ENCODE measurements at places on chromosomes 4 and X. TPM values are rescaled to one million over a fixed set of nuclear protein-coding genes. Genes with fewer than 3 reads are reported as not detected.

GRCh38 chr4:10716163-10716562 lies 31.6 kb upstream of the CLNK start:
- H3K27ac ChIP-seq = no peak overlapping the region
- no peak for DNase-seq
- H3K36me3 ChIP-seq = no peaks in the 10 kb centered on the region
- no peaks in the 10 kb centered on the region for H3K4me1 ChIP-seq

Gene PLAC8
- 0.80 TPM for total RNA-seq

Gene TLR10
- total RNA-seq = not detected

DNA sequence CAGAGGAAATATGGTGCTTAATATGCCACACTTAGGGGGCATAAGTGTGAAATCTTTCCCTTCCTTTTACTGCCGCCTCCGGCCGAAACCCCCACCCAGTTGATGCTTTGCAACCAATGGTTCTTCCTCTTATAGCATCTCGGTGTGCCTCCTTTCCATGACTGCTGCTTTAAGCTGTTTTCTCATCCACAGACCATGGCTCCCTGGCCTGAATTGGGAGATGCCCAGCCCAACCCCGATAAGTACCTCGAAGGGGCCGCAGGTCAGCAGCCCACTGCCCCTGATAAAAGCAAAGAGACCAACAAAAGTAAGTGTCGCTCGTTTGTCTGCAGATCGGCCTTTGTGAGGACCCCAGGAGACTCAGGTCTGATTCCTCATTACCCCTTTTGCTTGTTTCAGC lies 6.7 kb downstream of the SLC34A2 start:
- H3K27me3 ChIP-seq = no peaks in the 10 kb centered on the region
- H3K27ac ChIP-seq = no peak overlapping the region
- H3K4me1 ChIP-seq = peaks cover 4% of the 10 kb centered on the region
- no peaks in the 10 kb centered on the region for H3K36me3 ChIP-seq
- DNase-seq = no peak

GRCh38 chr4:48138936-48139335 lies 4.9 kb upstream of the TXK start:
- no peaks in the 10 kb centered on the region for H3K4me1 ChIP-seq
- DNase-seq = no peak
- no peaks in the 10 kb centered on the region for H3K36me3 ChIP-seq
- H3K27ac ChIP-seq = no peak overlapping the region
- no peaks in the 10 kb centered on the region for H3K27me3 ChIP-seq
- H3K4me3 ChIP-seq = no peak overlapping the region

Gene NXF2B
- total RNA-seq = not detected

- H3K4me1 ChIP-seq = no peaks in the 10 kb centered on the region
- H3K27me3 ChIP-seq = no peaks in the 10 kb centered on the region
- no peak for DNase-seq
Observed at GRCh38 chr4:70182517-70183167, 12.9 kb upstream of the ODAM start.

DNA sequence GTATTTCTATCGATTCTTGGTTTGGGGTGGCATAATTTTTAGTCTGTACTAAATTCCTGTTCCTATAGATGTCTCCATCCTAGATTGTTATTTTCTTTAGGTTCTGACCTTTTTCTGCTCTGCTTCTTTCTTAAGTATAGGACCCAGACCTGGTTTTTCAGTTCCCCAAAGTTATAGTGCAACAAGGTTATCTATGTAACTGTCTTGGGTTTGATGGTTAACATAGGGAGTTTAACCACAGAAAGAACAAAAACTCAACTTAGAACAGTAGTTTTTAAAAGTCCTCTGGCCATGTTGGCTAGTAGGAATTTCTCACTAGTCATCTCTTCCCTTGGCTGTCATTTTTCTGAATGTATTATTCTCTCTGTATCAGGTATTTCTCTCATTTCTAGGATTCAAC lies 38.8 kb upstream of the MAD2L1 start:
- no peak for DNase-seq
- no peaks in the 10 kb centered on the region for H3K27me3 ChIP-seq
- no peak overlapping the region for H3K4me3 ChIP-seq
- H3K27ac ChIP-seq = no peak overlapping the region
- no peaks in the 10 kb centered on the region for H3K36me3 ChIP-seq
- H3K4me1 ChIP-seq = no peaks in the 10 kb centered on the region

GRCh38 chr4:138890891-138891570 lies 124.5 kb upstream of the NOCT start:
- H3K27ac ChIP-seq = no peak overlapping the region
- H3K27me3 ChIP-seq = no peaks in the 10 kb centered on the region
- DNase-seq = no peak
- no peak overlapping the region for H3K4me3 ChIP-seq
- peaks cover 8% of the 10 kb centered on the region for H3K4me1 ChIP-seq
- H3K36me3 ChIP-seq = no peaks in the 10 kb centered on the region

DNA sequence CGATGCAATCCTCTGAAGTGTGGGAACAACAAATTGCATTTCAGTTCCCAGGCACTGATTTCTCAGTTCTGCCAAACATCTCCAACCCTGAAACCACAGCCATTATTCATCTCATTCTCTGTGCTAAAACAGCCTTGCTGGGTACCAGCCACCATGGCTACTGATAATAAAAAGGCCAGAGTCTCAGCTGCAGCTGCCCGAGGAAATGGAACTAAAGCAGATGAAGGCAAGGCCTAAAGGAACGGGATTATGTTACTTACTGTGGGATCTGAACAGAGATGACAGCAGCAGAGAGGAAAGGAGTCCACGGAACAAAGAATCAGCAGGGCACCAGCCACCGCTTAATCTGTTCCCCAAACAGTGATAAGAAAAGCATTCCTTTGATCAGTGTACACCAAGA lies 155.7 kb downstream of the PAPSS1 start:
- H3K4me3 ChIP-seq = no peak overlapping the region
- H3K27me3 ChIP-seq = no peaks in the 10 kb centered on the region
- H3K36me3 ChIP-seq = no peaks in the 10 kb centered on the region
- DNase-seq = no peak
- H3K27ac ChIP-seq = no peak overlapping the region

Gene GPC4
- total RNA-seq = 225 TPM

GRCh38 chr4:184238072-184238745 lies 20.5 kb upstream of the ENPP6 start:
- no peak overlapping the region for H3K27ac ChIP-seq
- no peaks in the 10 kb centered on the region for H3K4me1 ChIP-seq
- no peak for DNase-seq
- H3K27me3 ChIP-seq = no peaks in the 10 kb centered on the region

GRCh38 chr4:81599742-81600380 lies 128.2 kb upstream of the RASGEF1B start:
- no peaks in the 10 kb centered on the region for H3K36me3 ChIP-seq
- DNase-seq = no peak
- H3K4me3 ChIP-seq = no peak overlapping the region
- no peak overlapping the region for H3K27ac ChIP-seq
- H3K4me1 ChIP-seq = peaks cover 3% of the 10 kb centered on the region

- H3K4me1 ChIP-seq = peaks cover 5% of the 10 kb centered on the region
- H3K4me3 ChIP-seq = no peak overlapping the region
- H3K27ac ChIP-seq = no peak overlapping the region
- no peaks in the 10 kb centered on the region for H3K36me3 ChIP-seq
- DNase-seq = no peak
Observed at GRCh38 chr4:23999714-24000469, 110.0 kb upstream of the PPARGC1A start.

- H3K4me1 ChIP-seq = no peaks in the 10 kb centered on the region
- H3K4me3 ChIP-seq = no peak overlapping the region
- no peaks in the 10 kb centered on the region for H3K36me3 ChIP-seq
- DNase-seq = no peak
- no peak overlapping the region for H3K27ac ChIP-seq
Observed at GRCh38 chr4:111404673-111405072, 740.6 kb upstream of the FAM241A start.

Gene SH2D1A
- not detected for total RNA-seq

Gene TRIM61
- total RNA-seq = 5.0 TPM

DNA sequence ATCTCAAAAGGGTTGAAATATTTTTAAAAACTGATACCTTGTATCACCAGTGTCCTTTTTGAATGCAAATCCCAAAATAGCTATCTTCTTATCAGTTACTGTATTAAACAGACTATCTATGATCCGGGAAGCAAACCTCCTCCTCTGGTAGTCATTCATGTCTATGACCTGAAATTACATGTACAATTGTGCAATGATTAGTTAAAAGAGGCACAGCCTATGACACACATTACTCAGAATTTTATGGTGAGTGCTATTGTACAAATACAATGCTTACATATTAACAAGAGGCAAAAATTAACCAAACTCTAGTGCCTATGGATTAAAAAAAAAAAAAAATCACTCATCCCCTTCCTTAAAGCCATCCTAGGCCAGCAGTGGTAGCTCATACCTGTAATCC lies 21.7 kb downstream of the UGDH start:
- H3K27ac ChIP-seq = no peak overlapping the region
- H3K36me3 ChIP-seq = peaks cover 89% of the 10 kb centered on the region
- H3K4me1 ChIP-seq = no peaks in the 10 kb centered on the region
- no peak overlapping the region for H3K4me3 ChIP-seq
- no peaks in the 10 kb centered on the region for H3K27me3 ChIP-seq

- no peak overlapping the region for H3K4me3 ChIP-seq
- no peak for DNase-seq
- no peak overlapping the region for H3K27ac ChIP-seq
- H3K36me3 ChIP-seq = no peaks in the 10 kb centered on the region
- H3K27me3 ChIP-seq = no peaks in the 10 kb centered on the region
Observed at GRCh38 chr4:22688236-22688635, 4.5 kb upstream of the GBA3 start.

Gene KLKB1
- 20.9 TPM for total RNA-seq

GRCh38 chr4:139847602-139848001 lies 182.0 kb downstream of the MGST2 start:
- H3K4me1 ChIP-seq = no peaks in the 10 kb centered on the region
- H3K27me3 ChIP-seq = no peaks in the 10 kb centered on the region
- no peaks in the 10 kb centered on the region for H3K36me3 ChIP-seq

DNA sequence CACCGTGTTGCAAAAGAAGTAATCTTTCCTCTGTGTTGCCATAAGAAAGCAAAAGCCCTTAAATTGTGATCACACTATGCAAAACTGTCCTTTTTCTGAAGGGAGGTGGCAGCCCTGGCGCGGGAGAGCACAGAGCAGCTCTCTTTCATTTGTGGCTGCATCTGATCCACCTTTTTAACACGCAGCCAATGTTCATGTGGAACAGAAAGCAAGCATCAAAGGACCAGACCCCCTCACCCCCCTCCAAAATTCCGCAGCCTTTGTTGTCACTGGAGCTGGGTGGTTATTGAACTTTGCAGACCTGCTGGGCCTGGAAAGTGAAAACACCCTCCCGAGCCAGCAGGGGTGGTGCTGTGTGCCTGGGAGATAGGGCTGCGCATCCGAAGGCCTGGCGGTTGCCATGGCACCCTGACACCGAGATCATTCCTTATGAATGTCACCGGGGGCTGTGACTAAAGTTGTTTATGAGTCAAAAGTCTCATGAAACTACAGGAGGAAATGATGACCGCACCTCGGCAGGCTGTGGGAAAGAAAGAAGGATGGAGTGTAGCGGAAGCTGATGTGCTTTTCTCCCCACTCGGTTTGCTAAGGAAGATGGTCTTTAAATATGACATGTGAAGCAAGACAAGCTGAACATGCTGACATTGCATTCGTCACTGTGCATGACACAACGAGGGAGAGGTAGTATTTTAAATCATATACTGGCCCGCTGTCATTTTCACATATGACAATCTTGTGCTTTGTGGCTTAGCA lies 367.4 kb downstream of the UNC5C start:
- H3K4me1 ChIP-seq = peaks cover 2% of the 10 kb centered on the region
- H3K27ac ChIP-seq = no peak overlapping the region
- DNase-seq = no peak
- no peaks in the 10 kb centered on the region for H3K36me3 ChIP-seq
- no peaks in the 10 kb centered on the region for H3K27me3 ChIP-seq
- H3K4me3 ChIP-seq = peak overlapping the region; percentile 34

- no peaks in the 10 kb centered on the region for H3K36me3 ChIP-seq
- H3K4me3 ChIP-seq = no peak overlapping the region
- H3K4me1 ChIP-seq = peaks cover 18% of the 10 kb centered on the region
- no peak overlapping the region for H3K27ac ChIP-seq
Observed at GRCh38 chr4:87014284-87014782, 79.5 kb downstream of the AFF1 start.

- H3K27ac ChIP-seq = no peak overlapping the region
- no peak for DNase-seq
- H3K36me3 ChIP-seq = no peaks in the 10 kb centered on the region
- H3K4me1 ChIP-seq = no peaks in the 10 kb centered on the region
- no peak overlapping the region for H3K4me3 ChIP-seq
- H3K27me3 ChIP-seq = no peaks in the 10 kb centered on the region
Observed at GRCh38 chrX:66731398-66731797, 92.5 kb upstream of the EDA2R start.

Gene C1QTNF7
- total RNA-seq = not detected

DNA sequence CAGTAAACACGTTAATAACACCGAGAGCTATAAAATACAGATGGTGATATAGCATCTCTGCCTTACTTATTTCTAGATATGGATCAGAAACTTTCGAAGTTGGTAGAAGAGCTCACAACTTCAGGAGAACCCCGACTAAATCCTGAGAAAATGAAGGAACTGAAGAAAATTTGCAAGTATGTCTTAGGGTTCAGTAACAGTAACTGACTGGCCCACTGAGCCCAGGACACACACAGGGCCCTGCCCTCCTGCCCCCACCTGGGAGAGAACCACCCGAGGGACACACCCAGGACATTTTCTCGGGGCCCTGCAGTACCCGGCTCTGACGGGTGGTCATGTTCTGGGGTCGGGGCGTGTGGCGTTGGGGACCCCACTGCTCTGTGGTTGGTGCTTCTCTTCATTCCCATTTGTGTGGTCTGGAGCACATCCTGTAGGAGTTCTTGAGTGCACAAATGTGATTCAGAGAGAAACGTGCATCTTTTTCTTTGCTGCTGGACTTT lies 1.1 kb downstream of the UVSSA start:
- H3K4me1 ChIP-seq = no peaks in the 10 kb centered on the region
- H3K27ac ChIP-seq = no peak overlapping the region
- H3K4me3 ChIP-seq = peak overlapping the region; percentile 81
- DNase-seq = no peak

- H3K4me3 ChIP-seq = peak overlapping the region; percentile 53
- H3K4me1 ChIP-seq = peaks cover 6% of the 10 kb centered on the region
- DNase-seq = peak; percentile 19
- H3K27me3 ChIP-seq = no peaks in the 10 kb centered on the region
Observed at GRCh38 chr4:112704991-112705845, 68.3 kb downstream of the LARP7 start.

DNA sequence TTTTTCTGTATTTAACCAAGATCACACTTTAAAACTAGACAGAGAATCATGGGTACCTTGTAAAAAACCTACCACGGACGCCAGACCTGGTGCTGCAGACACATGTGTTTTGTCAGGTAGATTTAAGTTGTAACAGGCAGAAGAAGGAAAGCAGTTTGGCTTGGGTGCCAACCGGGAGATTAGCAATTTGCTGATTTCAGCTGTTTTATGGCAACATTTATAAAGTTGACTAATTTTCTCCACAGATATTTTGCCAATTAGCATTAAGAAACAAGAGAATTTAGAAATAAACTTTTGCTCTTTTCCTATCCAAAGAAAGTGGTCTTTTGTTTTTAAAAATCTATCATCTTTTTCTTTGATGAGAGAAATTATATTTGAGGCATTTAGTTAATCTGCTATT lies 76.3 kb upstream of the STOX2 start:
- H3K27ac ChIP-seq = no peak overlapping the region
- no peaks in the 10 kb centered on the region for H3K27me3 ChIP-seq
- no peak for DNase-seq
- no peaks in the 10 kb centered on the region for H3K36me3 ChIP-seq
